ENCODE measurements at places on chromosomes 13 and 19.

- DNase-seq = no peak
These were observed 26.6 kb upstream of the CALM3 start for GRCh38 chr19:46574533-46574932.

GRCh38 chr13:111090169-111090568 lies 24.9 kb upstream of the ARHGEF7 start:
- no peak for DNase-seq

DNA sequence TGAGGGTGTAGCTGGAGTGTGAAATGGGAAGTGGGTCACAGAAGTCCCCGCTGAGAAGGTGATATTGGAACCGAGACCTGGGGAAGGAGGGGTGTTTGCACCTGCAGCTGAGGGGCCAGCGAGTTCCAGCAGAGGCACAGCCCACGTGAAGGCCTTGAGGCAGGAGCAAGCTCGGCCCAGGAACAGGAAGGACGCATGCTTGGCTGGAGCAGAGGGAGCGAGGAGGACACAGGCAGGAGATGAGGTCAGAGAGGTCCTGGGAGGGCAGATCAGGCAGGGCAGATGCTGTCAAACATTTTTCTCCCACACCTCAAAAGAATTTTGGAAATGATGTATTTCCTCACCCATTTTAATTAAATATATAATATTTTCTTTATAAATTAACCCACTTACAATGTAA lies 9.3 kb downstream of the ZNF415 start:
- DNase-seq = no peak

DNA sequence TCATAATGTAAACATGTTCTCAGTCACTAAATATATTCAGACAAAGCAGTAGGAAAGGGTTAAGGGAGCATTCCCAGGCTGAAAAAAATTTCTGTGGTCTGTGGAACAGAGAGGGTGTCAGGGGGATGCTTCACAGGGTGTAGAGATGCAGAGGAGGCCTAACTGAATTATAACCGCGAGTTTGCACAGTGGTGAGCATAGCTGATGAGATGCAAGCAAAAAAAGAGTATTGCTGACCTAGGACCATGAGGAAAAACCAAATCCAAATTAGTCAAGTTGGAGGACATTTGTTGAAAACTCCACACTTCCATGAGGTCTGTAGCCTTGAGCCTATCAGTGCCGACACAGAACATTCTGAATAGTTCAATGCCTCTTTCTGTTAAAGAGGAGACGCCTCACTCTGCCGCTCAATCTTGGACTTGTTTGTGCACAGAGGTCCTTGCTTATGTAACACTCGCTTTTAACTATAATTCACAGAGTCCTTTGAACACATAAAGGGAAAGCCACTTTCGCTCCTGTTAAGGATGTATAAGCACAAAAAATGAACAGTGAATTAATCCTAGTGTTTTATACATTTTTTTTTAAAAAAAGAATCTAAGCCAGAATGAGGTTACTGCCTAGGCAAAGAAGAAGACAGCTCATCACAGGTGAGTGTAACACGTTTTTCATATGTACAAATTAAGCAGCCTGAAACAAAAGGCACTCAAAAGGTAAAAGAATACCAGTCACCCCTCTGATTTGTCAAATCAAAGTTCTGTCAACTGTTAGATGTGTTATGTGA lies 25.8 kb upstream of the INTS6 start:
- DNase-seq = no peak

- DNase-seq = no peak
These were observed 233.0 kb downstream of the COL4A1 start for GRCh38 chr13:110073982-110074381.

DNA sequence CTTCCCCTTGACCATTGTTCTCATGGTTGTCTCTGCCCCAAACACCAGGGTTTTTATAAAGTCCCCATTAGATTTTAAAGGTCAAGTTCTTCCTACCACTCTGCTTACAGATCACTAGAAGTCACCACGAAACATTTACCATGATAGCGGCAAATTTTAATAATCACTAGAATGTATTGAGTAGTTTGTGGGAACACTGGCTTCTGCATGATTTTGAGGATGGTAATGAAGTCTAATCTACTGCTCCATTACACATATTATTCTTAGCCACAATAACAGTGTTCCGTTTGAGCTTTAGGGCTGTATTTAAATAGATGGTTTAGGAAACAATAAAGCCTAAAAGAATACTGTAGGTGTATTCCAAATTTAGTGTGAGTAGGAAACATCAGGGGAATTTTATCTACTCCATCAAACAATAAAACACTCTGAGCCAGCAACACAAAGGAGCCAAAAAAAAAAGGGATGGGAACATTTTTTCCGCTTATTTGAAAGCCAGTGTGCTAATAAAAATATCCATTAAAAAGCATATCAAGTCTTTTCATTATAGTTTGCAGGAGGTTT lies 49.7 kb downstream of the KLF12 start:
- no peak for DNase-seq

DNA sequence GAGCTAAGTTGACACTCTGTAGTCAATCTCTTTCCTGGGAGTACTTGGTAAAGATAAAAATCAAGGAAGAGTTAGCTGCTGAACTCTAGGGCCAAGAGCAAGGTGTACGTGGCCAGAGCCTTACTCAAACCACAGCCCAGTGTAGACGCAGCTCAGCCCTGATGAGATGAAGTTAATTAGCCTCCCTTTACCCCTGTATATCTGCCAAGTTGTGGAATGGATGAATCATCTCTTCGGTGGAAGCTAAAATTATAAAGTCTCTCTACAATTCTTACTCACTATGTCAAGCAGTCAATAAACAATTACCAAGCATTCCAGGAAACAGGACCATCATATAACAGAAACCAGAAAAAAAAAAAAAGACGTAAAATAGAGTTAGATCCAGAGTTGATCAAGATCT lies 146.9 kb upstream of the UFM1 start:
- DNase-seq = no peak

DNA sequence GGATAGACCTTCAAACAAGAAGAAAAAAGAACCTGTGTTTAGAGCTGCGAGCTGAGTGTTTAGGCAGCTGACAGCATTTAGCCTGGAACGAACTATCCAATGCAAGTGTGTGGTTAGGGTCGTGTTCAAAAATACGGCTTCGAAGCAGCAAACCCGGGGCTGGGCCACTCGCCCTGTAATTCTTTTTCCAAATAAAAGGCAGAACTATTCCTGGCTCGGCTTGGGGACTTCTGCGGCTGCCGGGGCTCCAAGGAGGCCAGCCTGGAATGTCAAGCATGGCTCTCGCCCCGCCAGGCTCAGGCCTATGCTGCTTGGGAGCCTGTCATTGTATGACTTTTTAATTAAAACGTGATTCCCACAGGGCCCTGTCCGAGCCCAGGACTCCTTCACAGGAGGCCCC lies 51.7 kb upstream of the KLF2 start:
- no peak for DNase-seq

DNA sequence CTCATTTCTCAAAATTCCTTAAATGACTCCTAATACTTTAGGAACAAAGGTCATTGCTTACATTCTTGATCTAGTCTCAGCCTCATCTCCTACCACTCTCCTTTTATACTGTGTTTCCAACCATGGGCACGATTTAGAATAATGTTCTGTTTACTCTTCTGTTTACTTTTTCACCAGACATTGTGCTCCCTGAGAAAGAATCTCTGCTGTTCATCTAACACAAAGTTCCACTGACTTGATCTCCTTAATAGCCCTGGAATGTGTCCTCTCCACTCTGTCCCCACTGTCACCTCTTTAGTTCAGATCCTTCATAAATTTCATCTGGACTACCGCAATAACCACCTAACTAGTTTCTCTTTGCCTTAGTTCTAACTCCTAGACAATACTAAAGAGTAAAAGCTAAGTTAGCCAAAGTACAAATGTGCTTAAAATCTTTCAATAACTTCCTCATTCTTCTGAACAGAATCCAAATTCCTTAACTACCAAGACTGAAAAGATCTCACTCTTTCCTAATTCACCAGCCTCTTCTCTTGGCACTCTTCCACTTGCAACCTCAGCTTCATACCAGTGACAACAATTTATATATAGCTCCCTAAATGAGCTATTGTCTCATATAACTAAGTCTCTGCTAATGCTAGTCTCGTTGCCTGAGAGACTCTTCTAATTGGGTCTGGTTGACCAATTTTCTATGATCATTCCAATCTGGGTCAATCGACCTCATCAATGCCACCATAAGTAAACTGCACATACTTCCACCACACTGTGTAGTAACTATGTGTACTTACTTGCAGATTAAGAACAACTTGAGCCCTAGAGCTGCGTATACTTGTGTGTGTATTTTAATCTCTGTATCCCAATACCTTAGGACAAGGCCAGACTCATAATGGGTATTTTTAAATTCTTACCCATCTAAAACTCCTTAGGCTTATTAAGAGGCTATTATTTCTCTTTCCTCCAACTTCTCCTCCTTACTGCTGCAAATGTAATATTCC lies 179.9 kb downstream of the VWA8 start:
- no peak for DNase-seq
